ENCODE measurements at places on chromosomes 1 and 21.
A peak's percentile ranks its signal among the peaks of the same experiment; 100 is the strongest.

- no peak for DNase-seq
Observed at GRCh38 chr1:178724376-178724727, 692 bp upstream of the RALGPS2 start.

DNA sequence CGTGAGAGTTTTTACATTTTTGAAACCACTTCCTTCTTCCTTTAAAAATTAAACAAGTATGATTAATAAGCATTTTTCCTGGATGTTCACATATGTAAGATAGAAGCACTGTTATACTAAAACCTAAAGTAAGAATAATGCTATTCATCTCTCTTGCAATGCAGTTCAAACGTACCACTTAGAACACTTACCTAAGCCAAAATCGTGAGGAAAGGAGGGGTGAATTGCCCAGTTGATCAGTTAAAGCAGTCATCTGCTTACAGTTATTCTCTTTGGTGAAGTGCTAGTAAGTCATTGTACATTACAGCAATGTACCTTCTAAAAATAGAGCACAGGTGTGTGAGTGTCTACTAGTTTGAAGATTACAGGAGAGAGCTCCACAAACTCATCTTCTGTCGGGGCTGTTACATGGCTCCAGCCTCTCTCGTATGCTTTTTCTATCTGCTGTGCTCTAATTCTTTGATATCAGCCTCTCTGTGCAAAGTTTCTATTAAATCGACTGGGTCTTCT lies 3.4 kb downstream of the NCAM2 start:
- no peak for DNase-seq

- DNase-seq: no peak
Observed at GRCh38 chr1:36328713-36329112, 5.3 kb upstream of the EVA1B start.

DNA sequence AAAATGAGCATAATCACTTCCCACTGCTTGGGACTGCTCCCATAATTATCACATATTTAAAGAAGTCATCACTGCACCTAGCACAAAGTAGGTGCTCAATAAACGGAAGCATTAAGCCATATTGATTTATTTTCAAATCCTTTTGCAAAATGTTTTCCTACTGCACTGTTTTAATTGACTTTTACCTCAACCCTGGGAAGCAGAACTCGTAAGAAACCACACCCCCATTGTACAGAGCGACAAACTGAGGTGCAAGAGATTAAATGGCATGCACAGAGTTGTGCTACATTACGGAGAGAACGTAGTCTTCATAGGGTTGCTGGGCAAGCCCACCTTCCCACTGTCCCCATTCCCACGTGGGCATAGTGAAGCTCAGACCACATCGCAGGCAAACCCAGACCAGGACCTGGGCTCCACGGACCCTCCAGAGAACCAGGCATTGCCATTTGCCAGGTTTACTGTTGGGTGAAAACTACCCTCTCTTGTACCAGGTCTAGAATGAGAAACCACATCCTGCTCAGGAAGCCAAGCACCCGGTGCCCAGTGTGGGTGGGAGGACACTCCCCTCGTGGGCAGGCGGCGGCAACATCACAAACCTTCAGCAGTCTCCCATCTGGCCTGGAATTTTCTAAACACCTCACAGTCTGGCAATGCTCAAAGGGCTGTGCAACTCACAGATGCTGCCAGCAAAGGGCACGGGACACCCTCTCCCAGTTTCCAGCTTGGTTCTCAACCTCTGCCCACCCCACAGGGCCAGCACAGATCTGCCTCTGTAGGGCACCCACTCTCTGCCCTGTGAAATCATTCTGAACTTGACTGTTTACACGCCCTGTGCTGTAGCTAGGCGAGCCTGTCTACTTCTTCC lies 8.2 kb downstream of the IFFO2 start:
- no peak for DNase-seq

GRCh38 chr1:20485527-20486456 lies at the start of gene CAMK2N1:
CAMK2N1 (minus strand) TSS chr1:20486210; CDS start chr1:20485379, 831 bp downstream.
- no peak for DNase-seq

DNA sequence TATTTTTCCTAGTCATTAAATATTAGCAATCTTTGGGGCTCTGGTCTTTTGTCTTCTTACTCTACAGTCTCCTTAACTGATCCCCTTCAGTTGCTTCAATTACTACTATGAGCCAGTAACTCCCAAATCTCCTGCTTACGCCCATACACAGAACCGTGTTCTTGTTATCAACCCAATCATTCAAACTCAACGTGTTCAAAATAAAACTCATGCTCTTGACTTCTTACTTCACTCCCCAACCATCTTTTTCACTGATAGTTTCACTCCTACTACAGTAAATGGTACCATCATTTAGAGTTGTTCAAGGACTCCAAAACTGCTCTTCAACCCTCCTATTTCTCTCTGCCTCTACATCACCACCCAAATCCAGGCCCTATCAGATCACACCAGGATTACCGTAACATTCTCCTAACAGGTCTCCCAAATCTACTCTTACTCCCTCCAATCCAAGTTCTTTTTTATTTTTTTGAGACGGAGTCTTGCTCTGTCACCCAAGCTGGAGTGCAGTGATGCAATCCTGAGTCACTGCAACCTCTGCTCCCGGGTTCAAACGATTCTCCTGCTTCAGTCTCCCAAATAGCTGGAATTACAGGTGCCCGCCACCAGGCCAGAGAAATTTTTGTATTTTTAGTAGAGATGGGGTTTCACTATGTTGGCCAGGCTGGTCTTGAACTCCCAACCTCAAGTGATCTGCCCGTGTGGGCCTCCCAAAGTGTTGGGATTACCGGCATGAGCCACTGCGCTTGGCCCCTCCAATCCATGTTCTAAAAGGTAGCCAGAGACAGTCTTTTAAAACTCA lies 3.0 kb downstream of the YARS1 start:
- no peak for DNase-seq

- DNase-seq: peak; percentile 56
Observed at GRCh38 chr1:111471012-111471411, 2.8 kb upstream of the C1orf162 start.

DNA sequence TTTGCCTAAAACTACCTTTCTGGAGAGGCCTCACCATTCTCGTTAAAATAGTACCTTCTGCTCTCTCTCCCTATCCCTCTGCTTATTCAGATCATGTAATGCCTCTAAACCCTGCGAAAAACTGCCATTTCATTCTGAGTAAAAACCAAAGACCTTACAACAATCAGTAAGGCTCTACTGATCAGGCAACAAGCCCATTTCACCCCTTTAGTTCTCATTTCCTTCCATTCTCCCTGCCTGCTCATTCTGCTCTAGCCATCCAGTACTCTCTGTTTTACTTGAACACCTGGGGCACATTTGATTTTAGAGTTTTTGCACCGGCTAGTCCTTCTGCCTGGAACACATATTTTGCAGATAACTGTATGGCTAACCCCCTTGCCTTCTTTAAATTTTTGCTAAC lies 187.8 kb downstream of the COQ8A start:
- no peak for DNase-seq

- no peak for DNase-seq
Observed at GRCh38 chr1:108551137-108551862, 8.6 kb upstream of the EEIG2 start.

- no peak for DNase-seq
Observed at GRCh38 chr1:193284219-193284618, 97.8 kb upstream of the B3GALT2 start.

GRCh38 chr1:117824616-117825015 lies 104.8 kb downstream of the GDAP2 start:
- no peak for DNase-seq

GRCh38 chr1:161080441-161081405 lies 8.6 kb downstream of the NECTIN4 start:
- no peak for DNase-seq

DNA sequence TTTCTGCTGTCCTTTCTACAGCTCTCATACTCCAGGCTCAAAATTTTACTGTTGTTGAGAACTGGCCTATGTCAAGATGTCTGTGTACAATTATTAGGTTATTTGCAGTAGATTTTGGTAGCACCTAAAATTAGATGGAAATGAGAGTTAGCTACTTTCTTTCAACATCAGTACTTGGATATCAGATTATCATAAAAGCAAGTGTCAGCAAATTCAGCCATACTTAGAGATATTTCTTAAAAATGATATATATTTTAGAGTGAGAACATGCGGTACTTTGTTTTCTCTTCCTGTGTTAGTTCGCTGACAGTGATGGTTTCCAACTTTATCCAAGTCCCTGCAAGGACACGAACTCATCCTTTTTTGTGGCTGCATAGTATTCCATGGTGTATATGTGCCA lies 351.8 kb upstream of the LRRC7 start:
- no peak for DNase-seq

All from stimulated activated CD4-positive, alpha-beta T cell treated with anti-CD3 and anti-CD28 coated beads, TNF-alpha, amount 100 ng/mL, for 24 hours (primary cell).